ENCODE measurements at places on chromosomes 12 and 14.

DNA sequence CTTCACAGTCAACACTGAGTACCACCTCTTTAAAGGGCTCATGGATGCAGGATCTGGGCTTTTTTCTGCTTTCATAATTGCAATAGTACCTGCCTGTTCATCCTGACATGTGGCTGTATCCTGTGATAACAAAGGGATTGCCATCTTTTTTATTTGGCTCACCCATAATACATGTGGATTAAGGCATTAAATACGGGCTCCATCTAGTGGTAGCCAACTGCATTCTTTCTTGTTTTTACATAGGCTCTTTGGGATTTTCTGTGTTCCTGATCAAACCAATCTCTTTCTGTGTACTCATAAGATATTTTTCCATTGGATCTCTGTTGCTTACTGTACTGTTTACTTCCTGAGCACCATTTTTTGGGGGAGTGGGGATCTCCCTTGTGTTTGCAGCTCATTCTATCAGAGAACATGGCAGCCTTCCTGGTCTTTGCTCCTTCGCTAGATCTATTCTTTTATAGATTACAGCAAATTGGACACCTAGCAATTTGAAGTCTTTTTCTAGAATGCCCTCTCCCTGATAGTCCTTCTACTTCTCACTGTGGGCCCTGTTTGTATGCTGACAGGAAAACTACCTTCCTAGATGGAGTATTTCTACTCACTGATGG, 723.4 kb upstream of the MDGA2 start:
- DNase-seq: no peak

DNA sequence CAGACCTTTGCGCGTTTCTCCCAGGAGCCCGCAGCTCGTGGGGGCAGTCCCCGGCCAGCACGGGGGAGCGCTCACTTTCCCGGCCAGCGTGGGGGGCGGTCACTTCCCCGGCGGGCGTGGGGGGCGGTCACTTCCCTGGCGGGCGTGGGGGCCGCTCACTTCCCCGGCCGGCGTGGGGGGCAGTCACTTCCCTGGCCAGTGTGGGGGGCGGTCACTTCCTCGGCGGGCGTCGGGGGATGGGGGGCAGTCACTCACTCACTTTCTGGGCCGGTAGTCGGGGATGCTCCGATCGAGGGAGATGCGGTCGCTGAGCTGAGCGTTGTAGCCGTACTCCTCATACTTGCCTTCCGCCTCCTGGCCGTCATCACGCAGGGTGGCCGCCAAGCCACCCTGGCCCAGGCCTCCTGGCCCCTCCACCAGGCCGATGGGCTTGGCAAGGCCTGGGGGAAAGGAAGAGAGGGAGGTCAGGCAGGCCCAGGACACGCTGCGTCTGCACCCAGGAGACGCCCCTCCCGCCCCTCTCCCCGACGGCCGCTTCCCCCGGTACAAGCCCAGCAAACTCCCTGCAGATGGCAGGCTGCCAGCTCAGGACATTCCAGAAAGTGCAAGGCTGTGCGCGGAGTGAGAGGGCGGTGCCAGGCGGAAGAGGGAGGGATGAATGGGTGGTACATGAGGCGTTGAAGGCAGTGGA, 43.3 kb downstream of the GALNT9 start:
- DNase-seq: no peak

DNA sequence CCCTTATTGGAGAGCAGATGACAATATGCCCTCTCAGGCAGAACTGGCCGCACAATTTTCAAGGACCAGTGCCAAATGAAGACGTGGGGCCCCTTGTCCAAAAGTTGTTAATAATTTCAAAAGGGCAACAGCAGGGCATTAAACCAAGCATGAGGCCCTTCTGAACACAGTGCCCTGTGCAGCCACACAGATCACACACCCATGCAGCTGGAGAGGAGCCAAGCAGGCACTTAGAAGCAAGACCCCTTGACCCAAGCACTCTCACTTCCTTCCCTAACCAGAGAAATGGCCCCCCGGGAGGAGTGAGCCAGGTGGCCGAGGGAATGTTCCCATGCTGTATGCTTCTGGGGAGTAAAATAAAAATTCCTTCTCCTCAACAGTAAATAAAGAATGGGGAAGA, 114.0 kb upstream of the TMPO start:
- no peak for DNase-seq

GRCh38 chr12:8886502-8887284, 27.6 kb upstream of the PHC1 start:
- DNase-seq: no peak

GRCh38 chr12:42275499-42275898, 37.5 kb upstream of the YAF2 start:
- DNase-seq: no peak

DNA sequence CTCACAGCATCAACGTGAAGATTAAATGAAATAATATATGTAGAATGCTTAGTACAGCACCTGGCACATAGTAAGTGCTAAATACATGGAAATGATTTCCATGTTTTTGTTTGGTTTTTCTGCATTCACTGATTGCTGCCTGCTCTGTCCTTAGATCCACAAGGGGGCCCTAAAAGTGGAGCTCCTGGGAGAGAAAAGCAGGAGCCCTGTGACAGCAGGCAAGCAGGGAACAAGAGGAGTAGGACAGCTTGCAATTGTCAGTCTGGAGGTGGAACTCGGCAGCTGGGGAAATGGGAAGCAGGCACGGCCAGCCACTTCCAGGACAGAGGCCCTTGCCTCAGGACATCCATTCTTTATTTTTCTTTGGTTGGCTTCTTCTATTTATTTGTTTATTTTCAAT, 292.9 kb downstream of the BMP4 start:
- DNase-seq: no peak

DNA sequence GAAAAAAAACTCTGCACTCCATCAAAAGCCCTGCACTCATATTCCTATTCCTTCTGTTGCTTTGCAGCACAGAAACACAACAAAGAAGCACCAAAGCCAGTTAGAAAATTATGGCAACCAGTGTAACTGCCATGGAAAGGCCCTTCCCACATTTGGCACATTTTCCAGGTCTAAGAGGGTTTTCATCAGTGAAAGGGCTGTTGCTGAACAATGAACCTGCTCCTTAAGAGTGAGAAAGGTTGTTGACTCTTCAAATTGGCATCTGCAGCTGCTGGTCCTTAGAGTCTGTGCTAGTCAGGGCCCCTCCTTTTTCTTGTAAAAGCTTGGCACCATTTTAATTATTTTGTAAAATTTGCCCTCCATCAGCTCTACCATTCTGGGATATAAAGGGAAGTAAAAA, 378.7 kb upstream of the KITLG start:
- DNase-seq: no peak

DNA sequence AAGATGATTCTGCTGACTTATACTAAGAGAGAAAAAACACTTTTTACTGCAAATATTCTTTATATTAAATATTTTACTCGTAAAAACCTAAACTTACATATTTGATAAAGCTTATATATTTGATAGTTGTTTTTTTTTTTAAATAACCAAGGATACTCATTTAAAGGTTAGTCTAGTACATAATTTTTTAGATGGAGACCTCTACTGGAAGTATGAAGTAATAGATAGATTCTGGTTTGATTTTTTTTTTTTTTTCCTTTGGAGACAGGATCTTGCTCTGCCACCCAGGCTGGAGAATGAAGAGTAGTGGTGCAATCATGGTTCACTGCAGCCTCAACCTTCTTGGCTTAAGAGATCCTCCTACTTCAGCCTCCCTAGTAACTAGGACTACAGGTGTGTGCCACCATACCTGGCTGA, 16.4 kb downstream of the ARID2 start:
- DNase-seq: no peak

DNA sequence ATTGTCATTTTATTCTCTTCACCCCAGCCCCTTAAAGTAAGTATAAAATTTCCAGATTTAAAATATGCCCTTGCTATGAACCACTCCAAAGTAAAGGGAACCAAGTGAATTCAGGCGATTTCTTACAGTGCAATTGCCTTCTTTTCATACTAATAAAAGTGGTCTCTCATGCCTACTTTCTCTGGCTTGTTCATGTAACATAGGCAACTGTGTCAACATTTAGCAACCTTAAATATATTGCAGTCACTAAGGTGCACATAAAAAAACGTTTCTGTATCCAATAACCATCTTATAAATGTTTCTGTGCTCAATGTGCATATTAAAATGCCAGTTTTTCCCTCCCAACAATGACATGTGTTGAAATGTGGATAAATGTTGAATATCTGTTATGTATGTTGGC, 271.6 kb upstream of the DCN start:
- DNase-seq: no peak

- DNase-seq: no peak
These were observed 8.9 kb downstream of the DDHD1 start for GRCh38 chr14:53144244-53144643.

- no peak for DNase-seq
These were observed 55.2 kb upstream of the NTF3 start for GRCh38 chr12:5376591-5377207.

Data from effector memory CD8-positive, alpha-beta T cell (primary cell).